ENCODE measurements at places on chromosomes 3 and 15.

GRCh38 chr15:80533790-80534333 lies 129.7 kb downstream of the ARNT2 start:
- DNase-seq: no peak

GRCh38 chr15:72382146-72382545 lies 6.3 kb upstream of the HEXA start:
- DNase-seq: no peak

DNA sequence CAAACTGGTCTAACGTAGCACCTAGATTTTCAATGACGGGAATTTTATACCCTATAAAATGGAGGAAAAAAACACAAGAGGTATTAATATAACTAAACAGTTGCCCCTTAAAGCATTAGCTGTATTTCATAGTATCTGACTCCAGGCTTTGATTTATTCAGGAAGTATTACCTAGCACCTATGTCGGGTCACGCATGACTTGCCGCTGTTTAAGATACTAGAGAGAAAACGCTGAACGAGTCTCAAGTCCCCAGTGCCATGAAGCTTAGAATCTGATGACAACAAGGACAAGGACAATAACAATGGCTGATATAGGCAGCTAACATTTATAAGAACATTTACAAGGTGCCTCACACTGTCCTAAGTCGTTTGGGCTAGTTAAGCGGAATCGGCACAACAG lies 1.9 kb downstream of the SNRPA1 start:
- DNase-seq: no peak

- DNase-seq: no peak
These were observed 42.0 kb upstream of the SCAANT1 start for GRCh38 chr3:63954182-63954581.

DNA sequence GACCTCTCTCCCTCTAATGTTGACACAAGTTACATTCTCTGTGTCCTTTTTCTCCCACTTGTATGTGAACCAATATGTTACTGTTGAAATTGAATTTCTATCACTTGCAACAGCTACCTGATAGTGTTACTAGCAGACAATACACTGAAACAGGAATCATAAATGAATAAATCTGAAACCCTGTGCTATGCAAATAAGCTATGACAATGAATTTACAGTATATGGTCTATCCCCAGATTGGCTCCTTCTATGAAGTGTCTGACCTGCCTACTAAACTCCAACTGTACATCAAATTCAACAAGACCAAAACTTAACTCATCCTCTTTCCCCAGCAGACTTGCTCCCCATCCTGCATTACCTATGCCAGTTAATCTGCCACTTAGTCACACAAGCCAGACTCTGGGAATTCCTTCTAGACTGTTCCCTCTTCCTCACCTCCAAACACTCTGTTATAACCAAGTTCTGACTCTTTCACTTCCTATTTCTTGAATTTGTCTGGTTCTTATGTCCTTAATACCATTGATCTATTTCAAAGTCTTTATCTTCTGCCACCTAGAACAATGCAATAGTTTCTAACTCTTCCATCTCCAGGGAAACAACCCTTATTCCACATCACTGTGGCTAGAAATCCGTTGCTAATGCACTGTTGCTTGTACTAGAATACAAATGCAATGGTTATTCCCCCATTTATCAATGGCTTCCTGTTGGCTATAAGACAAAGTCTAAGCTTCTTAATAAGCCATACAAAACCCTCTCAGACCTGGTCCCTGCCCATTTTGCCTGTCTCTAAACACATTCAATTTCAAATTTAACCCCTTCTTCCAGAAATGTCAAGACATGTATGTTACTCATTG lies 13.4 kb upstream of the ZNF639 start:
- no peak for DNase-seq

Measured in NCI-H446 (cell line).